Activated naive CD8-positive, alpha-beta T cell treated with anti-CD3 and anti-CD28 coated beads, Interleukin-2, amount 50 U/mL, for 24 hours (primary cell): ENCODE measurements at places on chromosomes 2 and 18.

DNA sequence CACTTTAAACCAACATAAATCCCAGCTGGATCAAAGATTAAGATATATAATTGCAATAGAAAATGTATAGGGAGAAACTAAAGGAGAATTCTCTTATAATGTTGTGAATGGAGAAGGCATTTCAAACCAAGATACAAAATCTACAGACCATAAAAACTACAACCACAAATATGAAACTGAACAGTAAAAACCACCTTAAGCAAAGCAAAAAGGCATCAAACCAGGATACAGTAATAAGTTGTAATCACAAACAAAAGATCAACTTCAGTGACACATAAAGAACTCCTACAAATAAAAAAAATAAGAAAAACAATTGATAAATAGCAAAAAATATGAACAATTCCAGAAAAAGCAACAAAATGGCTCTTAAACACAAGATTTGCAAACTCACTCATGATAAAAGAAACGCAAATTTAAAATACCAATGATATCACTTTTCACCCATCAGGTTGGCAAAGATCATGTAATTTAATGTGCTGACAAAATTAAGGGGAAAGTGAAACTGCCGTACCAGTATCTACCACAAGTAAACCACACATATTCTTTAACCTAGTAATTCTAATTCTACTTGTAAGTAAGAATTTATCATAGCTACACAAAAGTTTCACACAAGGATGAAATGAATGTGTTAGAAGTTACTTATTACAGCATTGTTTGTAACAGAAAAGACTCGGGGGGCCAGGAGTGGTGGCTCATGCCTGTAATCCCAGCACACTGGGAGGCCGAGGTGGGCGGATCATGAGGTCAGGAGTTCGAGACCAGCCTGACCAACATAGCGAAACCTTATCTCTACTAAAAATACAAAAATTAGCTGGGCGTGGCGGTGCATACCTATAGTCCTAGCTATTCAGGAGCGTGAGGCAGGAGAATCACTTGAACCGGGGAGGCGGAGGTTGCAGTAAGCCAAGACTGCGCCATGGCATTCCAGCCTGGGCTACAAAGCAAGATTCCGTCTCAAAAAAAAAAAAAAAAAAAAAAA is 101.9 kb downstream of the USP34 start:
- DNase-seq, result peak; percentile 11

- no peak for DNase-seq
Measured at GRCh38 chr2:188852772-188853171, 121.4 kb upstream of the COL3A1 start.

- DNase-seq, result no peak
Measured at GRCh38 chr2:122469147-122469546, 713.7 kb downstream of the TSN start.

DNA sequence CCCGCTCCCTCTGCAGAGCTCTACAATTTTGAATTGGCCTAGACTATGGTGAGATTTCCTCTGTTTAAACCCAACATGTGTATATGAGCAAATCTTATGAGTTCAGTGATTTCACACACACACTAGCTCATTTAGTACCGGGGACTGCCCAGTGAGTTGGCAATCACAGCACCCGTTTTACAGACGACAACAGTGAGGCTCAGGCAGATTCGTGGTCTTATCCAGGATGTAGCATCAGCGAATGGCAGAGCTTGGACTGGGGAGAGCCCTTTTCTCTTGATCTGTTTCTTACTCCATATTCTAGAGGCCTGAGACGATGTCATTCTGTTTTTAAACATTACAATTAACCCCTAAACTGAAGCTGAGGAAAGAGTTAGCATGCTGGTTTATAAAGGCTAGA is 419.9 kb downstream of the NBAS start:
- no peak for DNase-seq

DNA sequence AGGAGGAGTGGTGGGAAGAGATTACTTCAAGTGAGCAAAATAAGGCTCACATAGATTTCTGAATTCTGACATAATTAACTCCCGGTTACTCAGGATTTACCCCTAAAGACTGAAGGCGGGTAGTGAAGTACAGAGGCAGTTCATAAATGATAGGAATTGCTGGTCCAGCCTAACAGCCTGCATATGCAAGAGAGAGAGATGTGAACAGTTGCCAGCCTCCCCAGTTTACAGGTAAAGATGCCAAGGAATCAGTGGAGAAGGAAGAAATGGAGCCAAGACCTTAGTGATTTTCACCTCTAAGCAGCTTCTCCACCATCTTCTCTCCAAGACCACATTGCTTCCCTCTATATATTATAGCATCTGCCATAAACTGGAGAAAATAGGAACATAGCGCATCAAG is 91.8 kb upstream of the THUMPD2 start:
- DNase-seq, result no peak

DNA sequence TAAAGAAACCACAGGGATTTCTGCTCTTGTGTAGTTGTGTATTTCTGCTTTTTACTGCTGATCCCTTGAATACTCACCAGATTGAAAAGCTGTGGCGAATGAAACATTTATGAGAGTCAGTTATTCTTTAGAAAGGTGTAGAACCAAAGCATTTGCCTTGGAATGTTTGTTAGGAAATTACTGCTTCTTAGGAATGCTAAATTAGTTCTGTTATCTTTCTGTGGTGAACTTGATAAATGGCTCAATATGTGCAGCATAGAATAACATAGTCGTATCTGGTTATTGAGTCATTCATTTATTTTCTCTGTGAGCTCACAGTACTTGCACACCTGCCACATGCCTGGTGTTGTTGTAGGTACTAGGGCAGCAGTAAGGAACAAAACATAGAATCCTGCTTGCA is 57.0 kb upstream of the FAM237A start:
- DNase-seq, result no peak

DNA sequence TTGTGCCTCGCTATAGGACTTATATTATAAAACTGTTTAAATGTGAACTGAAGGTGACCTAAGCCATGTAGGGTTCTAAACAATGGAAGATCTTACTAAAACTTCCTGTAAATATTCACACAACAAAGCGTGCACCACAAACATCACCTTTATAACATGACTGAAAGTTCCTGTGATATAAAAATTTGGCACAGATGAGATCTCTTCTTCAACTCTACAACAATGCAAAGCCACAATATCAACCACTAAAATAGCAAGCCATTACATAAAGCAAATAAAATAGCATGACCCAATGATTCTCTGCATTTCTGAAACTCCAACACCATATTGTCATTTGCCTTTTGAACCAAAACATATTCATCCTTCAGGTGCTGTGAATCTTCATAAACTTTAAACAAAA is 3.5 kb downstream of the YES1 start:
- DNase-seq, result no peak

DNA sequence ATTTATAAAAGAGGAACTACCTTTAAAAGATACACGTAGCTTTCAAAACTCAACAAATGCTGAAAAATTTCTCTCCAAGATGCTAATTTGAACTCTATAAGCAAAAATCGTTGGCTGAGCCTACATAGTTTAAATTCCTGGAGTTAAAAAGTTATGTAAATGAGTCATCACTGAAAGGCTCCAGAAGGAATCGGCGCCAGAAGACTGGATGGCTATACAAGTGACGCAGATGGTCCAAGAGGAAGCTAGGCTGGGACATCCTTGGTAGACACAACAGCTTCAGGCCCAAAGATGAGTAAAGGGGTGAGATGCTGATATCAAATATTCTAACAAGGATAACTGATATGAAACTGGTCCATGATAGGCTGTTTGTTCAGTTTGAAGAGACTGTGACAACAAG is 22.8 kb upstream of the DNAH6 start:
- no peak for DNase-seq

GRCh38 chr2:221005338-221005737 is 566.8 kb downstream of the EPHA4 start:
- no peak for DNase-seq

DNA sequence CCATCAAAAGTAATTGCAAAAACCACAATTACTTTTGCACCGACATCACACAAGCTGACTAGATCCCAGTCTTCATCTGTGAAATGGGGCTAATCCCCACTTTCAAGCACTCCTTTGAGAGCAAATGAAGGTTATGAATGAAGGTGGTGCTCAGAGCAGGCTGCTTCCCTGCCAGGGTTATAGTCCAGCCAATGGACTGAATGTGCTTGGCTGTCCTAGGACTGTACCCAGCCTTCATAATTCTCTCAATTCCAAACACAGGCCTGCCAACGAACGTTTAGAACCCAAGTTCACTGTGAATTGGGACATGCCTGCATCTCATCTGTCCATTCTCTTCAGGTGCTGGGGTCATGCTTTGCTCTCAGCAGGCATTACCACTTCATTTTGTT is 27.8 kb upstream of the ICOS start:
- DNase-seq, result no peak
